SJSA1 (cell line): ENCODE measurements at places on chromosomes 2 and 18.

DNA sequence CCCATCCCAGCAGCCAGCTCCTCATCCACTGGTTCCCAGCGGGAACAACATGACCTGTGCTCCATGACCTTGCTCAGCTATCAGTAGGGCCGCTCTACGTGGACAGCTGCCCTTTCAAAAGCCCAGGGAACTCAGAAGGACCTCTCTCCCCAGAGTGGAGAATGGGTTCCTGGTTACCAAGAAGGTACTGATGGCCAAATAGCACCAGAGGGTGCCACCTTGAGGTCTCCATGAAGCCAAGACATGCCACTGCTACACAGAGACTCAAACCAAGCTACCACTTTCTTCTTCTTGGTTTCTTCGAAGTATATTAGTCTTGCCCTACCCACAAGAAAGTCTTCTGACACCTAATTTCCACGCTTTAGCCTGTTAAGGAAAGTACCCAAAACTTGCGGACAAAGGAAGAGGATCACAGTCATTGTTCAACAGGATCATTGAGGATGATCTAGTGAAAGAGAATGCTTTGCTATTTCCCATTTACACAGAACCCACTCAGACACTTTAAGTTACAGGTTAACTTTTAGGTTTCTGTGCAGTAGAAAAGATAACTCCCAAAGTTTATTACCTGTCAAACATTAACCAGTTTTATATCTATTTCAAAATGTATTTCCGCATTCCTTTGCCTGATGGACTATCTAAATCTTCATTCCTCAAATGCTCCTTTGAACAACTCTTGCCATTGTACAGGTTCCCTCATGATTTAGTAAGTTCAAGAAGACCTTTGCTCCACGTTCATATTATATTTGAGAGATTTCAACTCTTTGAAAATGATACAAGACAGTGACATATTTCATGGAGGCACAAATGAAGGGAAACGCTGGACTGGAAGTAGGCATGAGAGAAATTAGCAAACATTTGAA, 102.2 kb downstream of the ALPK2 start:
- DNase-seq, result no peak

GRCh38 chr2:38215522-38215921, 139.6 kb upstream of the CYP1B1 start:
- DNase-seq, result no peak

DNA sequence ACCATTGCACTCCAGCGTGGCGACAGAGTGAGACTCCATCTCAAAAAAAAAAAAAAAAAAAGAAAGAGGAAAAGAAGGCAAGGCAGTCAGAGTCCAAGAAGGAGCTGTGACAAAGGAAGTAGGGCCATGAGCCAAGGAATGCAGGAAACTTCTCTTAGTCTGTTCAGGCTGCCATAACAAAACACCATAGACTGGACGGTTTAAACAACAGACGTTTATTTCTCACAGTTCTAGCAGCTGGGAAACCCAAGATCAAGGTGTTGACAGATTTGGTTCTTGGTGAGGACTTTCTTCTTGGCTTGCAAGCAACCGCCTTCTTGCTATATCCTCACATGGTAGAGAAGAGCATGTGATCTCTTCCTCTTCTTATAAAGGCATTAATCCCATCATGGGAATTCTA, 13.1 kb upstream of the SUMO1 start:
- DNase-seq, result no peak

- no peak for DNase-seq
Observed at GRCh38 chr2:41724465-41724864, 323.4 kb upstream of the PKDCC start.

DNA sequence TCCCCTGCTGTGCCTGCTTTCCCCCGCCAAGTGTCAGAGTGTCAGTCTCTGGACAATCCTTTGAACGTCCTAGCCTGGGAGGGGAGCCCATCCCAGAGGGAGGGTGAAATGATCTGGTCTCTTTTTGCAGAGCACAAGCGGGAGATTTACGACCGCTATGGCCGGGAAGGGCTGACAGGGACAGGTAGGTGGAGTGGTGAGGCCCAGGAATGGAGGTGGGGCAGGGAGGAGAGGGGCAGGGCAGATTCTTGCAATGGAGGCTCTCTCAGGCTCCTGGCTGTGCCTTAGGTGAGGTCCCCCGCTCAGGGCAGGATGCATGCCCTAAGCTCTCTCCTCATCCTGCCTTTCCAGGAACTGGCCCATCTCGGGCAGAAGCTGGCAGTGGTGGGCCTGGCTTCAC, 2.4 kb downstream of the DNAJB2 start:
- DNase-seq, result no peak

GRCh38 chr2:121836611-121837010, 81.2 kb downstream of the TSN start:
- DNase-seq, result no peak
